ENCODE measurements at places on chromosomes 4 and X. TPM values are rescaled to one million over a fixed set of nuclear protein-coding genes. Genes with fewer than 3 reads are reported as not detected.

GRPR gene
- total RNA-seq, result not detected

CXorf58 gene
- 0.22 TPM for total RNA-seq

COL4A6 gene
- under 0.01 TPM for total RNA-seq

TGIF2LX gene
- not detected for total RNA-seq

P2RY8 gene
- 2.8 TPM for total RNA-seq

FAM9A gene
- total RNA-seq, result not detected

RNF212 gene
- total RNA-seq, result 7.3 TPM

CLDN22 gene
- total RNA-seq, result not detected

ADAM29 gene
- not detected for total RNA-seq

FAM149A gene
- total RNA-seq, result 17.3 TPM

All from tibial nerve (tissue), 4 donors.